ENCODE measurements at places on chromosomes 16 and 17.
A peak's percentile ranks its signal among the peaks of the same experiment; 100 is the strongest.

DNA sequence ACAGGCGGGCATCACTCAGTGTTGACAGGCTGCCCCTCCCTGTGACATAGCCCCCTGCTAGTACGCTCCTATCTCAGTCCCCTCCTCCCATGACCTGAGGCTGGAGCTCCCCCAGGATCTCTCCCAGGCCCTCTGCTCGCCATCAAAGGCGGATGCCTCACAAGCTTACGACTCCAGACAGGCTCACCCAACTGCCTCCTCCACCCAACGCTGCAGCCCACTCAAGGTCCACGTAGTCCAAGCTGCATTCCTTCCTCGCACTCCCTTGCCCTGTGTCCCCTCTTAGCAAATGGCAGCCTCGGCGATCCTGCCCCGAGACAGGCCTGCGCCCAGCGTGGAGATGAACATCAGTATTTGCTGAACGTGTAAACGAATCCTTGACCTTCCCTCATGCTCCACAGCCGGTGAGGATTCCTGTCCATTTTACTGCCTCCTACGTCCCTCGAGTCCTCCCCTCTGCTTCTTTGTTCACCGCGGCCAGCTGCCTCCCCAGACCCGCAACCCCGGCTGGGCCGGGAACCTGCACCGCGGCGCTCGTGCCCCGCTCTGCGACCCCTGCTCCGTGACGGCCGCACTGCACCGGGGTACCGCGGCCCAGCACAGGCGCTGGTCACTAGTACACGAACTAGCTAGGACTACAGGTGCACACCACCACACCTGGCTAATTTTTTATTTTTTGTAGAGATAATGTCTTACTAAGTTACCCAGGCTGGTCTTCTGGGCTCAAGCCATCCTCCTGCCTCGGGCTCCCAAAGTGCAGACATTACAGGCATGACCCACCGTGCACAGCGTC, 838 bp upstream of the TMEM97 start:
- no peak for DNase-seq

GRCh38 chr16:12254566-12254965, 278.0 kb downstream of the SNX29 start:
- no peak for DNase-seq

DNA sequence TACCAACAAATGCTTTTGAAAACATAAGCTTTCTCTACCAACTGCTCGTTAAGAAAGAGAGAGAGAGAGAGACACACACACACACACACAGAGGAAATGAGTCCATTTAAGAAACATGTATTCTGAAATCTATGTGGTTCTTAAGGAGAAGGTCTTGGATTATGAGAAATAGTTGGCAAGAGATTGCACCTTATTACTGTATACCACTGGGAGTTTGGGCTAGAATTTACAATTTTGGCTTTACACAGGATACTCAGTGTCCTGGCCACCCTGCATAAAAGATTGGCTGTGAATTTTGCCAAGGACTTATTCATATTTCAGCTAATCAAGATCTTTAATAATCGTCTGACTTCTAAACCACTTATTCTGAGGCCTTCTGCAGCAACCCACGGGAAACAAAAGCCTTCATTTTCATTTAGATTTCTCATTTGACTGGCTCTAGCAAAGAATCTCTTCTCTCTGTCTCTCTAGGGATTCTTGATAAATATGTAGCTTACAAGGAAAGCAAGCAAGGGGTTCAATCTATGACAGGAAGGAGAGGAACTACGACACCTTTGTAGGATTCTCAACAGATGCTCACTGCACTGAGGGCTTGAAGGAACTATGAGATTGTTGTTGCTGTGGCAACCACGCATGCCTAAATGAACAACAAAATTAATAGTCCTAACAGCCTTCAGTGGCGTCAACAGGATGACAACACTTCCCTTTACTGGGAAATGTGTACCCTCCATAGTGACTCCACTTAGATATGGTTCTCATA, 75.3 kb upstream of the GNAO1 start:
- DNase-seq = no peak

- DNase-seq = no peak
Observed at GRCh38 chr16:3780570-3780969, 63.2 kb upstream of the TRAP1 start.

DNA sequence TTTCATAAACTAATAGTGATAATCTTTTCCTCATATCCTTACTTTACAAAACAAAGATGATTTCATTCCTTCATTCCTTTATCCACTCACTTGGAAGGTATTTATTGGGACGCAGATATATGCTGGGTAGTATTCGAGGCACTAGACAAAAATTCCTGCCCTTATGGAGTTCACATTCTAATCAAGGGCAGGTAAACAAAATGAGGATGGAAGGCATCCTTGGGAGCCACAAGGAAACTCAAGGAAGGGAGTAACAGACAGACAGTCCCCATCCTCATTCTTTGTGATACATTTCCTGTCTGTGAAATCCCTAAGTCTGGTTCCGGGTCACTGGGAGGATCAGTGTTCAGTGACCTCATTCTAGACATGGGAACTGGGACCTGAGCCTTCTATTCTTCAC, 45.2 kb downstream of the SLC6A2 start:
- DNase-seq = no peak

DNA sequence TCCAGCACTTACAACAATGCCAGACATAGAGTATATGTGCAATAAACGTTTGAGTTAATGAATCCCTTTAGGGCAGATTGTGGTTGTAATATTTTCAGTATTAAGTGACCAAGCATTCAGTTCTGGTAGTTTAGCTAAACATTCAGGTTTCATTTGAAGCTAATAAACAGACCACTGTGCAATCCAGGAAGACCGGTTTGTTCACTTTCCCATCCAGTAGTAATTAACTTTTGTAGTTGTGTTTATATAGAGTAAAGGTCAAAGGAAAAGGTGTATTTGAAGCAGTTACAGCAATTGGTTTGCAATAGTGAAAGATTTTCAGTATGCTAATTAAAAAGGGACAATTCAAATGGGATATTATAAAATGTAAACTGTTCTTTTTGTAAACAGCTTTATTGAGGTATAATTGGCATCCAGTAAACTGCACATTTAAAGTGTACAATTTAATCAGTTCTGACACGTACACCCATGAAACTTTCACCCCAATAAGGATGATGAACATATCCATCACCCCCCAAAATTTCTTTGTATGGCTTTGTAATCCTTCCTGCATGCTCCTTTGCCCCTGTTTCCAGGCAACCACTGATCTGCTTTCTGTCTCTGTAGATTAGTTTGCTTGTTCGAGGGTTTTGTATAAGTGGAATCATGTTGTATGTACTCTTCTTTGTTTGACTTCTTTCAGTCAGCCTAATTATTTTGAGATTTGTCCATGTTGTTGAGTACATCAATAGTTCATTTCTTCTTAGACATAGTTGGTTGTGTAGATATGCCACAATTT, 26.3 kb downstream of the MRTFB start:
- peak; percentile 42 for DNase-seq

DNA sequence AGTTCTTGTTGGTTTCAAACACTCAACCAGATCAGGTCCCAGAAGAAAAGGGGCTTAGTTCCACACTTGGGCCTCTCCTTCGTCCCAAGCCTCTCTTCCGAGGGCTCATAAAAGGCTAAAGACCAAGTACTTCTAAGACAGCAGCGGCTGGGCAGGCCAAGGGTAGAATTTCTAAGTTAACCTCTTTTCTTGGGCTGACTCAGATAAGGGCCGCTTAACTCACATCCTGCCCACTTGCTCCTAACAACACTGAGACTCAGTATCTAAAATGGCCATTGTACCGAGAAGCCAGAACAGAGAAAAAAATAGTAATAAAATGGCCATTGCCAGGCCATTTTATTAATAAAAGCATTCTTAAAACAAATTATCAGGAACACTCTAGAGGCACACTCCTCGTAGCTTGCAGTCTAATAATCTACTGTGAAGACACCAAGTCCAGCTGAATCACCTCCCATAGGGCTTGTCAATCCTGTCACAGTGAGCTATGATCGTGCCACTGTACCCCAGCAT, 42.1 kb downstream of the RANBP10 start:
- no peak for DNase-seq

DNA sequence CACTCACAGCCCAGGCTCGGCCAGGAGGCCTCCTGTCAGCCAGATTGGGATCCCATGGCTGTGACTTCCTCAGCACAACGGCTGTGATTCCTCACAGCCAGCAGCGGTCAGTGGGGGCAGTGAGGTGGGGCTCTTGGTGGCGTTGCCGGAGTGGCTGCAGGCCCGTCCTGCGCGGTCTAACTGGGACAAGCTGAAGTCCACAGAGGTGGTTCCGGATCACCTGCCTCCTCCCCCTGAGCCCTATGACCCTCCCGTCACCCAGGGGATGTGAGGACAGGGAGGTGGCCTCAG, 34.4 kb upstream of the MLKL start:
- DNase-seq = no peak

- DNase-seq = no peak
Observed at GRCh38 chr16:80997964-80998620, 8.6 kb downstream of the CMC2 start.

DNA sequence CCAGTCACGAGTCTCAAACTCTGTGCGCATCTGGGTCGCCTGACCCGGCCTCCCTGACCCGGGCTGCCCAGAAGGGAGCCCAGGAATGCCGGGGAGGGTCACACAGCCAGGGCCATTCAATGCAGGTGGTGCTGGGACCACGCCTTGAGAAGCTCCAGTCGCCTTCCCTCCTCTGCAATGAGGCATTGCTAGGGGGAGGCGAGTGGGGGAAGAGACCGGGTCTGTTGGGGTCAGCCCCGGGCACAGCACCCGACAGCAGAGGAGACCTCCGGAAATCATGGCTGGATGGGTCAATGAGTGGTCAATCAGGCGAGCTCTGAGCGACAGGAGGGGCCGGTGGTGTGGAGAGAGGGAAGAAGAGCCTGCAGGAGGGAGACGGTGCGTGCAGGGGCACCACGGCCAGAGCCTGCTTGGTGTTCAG, 13.3 kb downstream of the JPH3 start:
- no peak for DNase-seq

GRCh38 chr16:57618296-57619132, 9.9 kb upstream of the ADGRG1 start:
- DNase-seq = no peak

DNA sequence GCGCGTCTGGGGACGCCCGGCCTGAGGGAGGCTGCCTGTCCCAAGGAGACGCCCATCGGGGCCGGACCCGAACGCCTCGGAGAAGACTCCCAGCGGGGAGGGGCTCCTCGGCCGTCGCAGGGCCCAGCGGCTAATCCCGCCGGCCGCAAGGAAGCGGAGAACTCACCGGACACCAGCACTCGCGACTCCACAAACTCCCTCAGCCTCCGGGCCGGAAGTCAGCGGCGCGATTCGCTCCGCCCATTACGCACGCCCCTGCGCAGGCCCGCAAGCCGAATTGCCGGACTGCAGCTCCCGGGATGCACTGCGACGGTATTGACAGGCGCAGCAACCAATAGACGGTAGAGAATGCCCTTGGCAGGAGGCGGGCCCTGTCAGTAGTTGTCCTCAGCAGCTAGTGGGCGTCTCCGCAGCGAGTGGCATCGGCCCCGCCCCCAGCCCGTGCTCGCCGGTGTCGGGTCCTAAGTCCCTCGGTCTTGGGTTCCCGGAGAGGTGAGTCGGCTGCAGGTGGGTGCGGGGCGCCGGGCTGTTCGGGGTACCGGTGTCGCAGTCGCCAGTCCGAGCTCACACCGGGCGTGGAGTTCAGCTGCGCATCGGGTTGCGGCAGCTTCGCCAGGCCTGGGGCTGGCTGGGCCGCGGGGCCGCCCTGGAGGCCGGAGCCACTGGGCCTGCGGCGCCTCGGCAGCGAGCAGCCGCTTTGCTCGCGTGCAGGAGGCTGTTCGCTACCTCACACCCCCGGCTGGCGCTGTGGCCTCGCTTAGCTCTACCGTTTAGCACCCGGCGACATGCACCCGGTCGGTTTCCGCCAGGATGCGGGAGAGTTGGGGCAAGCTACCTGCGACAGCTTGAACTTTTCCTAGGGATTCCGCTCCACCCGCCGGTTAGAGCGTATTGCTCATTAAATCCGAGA, at the start of the genes ZNF174 and ZSCAN32:
Gene ZNF174, plus strand, starts transcription at position 437 of the 910 bp plus-strand sequence. CDS start 790 bp downstream, outside the sequence.
Gene ZSCAN32, minus strand, starts transcription at position 226 of the 910 bp plus-strand sequence. CDS start 3,447 bp downstream, outside the sequence.
- peak; percentile 63 for DNase-seq

DNA sequence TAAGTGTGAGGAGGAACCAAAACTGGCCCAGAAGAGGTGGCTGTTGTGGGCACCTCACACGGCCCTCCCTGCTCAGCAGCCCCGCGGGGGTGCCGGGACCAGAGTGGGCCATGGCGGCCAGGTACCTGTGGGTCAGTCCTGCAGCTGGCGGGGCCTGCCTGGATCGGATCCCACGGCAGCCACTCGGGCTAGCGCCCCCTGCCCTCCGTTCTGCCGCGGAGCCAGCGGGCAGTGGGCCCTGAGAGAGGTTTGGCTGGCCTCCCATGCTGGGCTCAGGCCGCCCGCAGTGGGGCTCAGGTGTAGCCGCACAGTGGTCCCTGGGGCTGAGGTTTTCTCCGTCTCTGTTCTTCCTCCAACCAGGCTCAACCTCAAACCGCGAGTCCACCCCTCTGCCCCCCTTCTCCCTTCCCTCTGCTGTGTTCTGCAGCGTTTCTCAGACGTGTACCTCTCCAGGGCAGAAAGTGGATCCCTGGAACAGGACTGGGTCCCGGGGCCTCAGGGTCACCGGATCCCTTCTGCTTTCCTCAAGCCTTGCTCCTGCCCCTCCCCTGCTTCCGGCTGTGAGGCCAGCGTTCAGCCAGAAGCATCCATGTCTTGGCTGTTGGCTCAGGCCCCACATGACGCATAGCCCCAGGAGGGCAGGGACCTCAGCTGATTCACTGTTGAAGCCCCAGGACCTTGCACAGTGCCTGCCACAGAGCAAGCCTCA, 28.6 kb upstream of the ITGA3 start:
- no peak for DNase-seq

DNA sequence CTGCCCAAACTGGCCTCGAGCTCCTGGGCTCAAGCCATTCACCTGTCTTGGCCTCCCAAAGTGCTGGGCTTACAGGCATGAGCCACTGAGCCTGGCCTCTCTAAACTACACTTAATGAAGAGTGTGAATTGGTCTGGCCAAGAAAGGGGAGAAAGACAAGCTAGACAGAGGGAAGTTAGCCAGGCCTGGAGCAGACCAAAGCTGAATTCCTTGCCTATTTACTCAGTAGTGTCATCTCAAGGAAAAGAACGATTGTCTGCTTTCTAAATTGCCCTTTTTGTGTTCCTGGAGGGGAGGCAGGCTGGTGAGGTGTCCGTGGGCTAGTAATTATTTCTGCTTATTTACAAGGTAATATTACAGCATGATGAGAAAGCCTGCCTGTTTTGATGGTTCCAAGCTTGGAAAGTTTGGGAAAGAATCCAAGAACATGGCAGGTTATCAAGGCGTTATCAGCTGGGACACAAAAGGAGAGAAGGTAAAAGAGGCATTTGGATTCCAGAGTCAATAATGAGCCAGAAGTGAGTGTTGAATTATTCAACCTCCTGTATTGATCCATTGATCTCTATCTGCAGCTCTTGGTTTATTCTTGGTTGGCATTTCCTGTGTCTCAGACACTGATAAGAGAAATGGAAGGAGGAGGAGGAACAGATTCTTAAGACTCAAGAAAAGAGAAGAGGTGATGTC, 6.3 kb upstream of the CBFB start:
- no peak for DNase-seq

DNA sequence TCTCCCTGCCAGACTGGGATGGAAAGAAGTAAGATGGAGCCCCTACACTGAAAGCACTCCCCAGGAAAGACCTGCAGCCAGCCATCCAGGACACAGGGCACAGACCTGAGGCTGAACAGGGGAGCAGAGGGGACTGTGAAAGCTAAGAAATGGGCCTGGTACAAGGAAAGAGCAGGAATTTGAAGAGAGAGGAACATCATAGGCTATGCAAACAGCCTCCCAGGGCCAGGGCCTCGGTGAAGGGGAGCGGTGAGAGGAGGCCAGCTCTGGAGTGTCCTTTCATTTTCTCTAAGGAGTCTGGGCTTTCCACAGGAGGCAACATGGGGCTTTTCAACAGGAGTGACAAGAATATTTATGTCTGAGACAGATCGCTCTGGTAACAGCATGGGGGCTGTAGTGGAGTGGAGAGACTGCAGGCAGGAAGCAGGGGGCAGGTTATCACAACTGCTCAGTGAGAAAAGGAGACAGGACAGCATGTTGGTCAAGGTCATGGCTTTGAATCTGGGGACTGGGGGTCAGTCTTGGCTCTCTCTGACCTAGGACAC, 50.1 kb downstream of the TOM1L2 start:
- no peak for DNase-seq
